ENCODE measurements at places on chromosomes 1 and 21. TPM values are rescaled to one million over a fixed set of nuclear protein-coding genes. Genes with fewer than 3 reads are reported as not detected.
A peak's percentile ranks its signal among the peaks of the same experiment; 100 is the strongest.

SPATA45 gene
- total RNA-seq = not detected

PRR9 gene
- not detected for total RNA-seq

SPATA6 gene
- total RNA-seq = 18.2 TPM

OTUD3 gene
- 14.1 TPM for total RNA-seq

CFHR3 gene
- not detected for total RNA-seq

JUN gene
- total RNA-seq = 70.0 TPM

TCHH gene
- total RNA-seq = 0.28 TPM

CYP4A11 gene
- not detected for total RNA-seq

CELA3B gene
- total RNA-seq = 3.4 TPM

ZNF648 gene
- total RNA-seq = not detected

FCAMR gene
- total RNA-seq = not detected

USH2A gene
- not detected for total RNA-seq

LPAR3 gene
- 6.3 TPM for total RNA-seq

DFFB gene
- 3.0 TPM for total RNA-seq

ASPM gene
- 26.9 TPM for total RNA-seq

LRRC7 gene
- total RNA-seq = not detected

FCRL1 gene
- total RNA-seq = not detected

OR11L1 gene
- not detected for total RNA-seq

IVL gene
- total RNA-seq = not detected

GRCh38 chr21:45022348-45022675 lies 52.1 kb upstream of the ADARB1 start:
- DNase-seq = no peak

GRCh38 chr1:11691928-11692711 lies 610 bp downstream of the DRAXIN start:
- DNase-seq = no peak

DNA sequence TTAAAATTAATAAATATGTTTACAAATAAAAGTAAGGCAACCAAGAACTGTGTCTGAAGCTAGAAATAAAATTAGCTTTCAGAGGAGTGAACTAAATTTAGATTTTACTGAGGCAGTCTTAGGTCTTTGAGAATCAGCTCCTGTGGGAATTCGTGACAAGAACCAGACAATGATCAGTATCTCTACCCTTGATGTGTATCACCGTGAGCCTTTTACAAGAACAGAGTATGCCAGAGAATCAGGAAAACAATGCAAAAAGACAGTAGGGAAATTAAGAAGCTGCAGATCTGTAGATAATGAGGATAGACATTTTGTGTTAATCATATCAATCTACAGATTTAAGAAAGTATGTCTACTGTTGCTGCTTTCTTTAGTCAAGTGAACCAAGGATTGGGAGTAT lies 351.0 kb downstream of the COL11A1 start:
- no peak for DNase-seq

- DNase-seq = no peak
Measured at GRCh38 chr1:112887599-112888283, 68.3 kb downstream of the SLC16A1 start.

- peak; percentile 97 for DNase-seq
Measured at GRCh38 chr1:170707959-170708655, 44.2 kb downstream of the PRRX1 start.

DNA sequence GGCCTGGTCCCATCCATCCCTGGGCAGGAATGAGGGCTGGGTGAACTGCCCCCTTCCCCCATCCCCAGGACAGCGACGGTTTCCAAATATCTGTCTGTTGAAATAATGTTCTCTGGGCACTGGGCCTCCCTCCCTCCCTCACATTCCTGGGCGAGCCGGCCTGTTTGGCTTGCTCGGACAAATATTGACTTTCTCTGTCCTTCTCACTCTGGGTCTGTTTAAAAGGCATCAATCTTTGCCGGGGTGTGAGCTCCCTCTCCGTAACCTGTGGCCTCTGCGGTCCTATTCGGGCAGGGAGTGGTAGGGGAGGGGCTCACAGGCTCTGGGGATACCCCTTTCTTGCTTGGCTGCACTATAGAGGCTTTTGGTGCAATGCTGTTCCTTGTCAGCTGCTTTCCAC lies 40.2 kb downstream of the FOXD2 start:
- no peak for DNase-seq

DNA sequence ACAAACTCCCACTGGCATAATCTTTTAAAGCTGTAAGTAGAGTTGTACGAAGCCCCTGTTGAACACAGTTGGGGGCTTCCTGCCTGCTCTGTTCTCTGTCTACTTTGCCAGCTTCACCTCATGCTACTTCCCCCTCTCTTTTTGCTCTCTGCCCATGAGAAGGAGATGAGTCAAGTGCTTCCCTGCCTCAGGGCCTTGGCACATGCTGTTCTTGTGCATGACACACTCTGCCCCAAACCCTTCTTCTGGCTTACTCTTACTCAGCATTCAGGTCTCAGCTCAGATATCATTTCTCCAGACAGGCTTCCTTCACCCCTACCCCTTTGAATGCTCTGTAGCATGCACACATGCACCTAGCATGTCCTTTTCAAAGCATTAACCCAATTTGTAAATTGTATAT lies 208.8 kb downstream of the FOXD2 start:
- DNase-seq = no peak

- peak; percentile 20 for DNase-seq
Measured at GRCh38 chr1:43414634-43415223, 25.0 kb downstream of the SZT2 start.

GRCh38 chr1:158324395-158324794 lies 6.9 kb downstream of the CD1B start:
- DNase-seq = no peak

DNA sequence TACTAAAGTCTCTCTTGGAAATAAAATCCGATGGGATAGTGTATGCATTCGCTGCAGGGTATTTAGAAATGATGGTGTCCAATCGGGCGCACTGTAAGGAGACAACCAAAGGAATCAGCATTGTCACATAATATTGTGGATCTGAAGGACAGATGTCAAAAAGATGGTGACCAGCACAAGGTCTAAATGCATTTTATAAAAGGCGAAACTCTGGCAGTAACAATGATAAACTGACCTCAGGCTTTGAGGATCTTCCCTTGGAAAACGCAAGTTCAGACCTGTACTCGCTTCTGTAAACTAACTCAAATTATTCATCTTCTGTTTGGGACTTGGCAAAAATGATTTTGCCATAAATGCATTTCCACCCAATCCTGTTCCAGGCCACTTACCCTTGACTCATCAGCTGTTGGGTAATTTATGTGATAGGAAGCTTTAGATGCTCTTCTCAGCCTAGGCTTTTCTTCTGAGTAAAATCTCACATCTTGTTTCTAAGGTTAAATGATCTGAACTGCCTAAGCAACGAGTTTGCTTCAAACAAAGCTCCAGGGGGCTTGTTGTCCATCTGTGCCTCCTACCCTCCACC lies 33.8 kb downstream of the STPG1 start:
- no peak for DNase-seq

DNA sequence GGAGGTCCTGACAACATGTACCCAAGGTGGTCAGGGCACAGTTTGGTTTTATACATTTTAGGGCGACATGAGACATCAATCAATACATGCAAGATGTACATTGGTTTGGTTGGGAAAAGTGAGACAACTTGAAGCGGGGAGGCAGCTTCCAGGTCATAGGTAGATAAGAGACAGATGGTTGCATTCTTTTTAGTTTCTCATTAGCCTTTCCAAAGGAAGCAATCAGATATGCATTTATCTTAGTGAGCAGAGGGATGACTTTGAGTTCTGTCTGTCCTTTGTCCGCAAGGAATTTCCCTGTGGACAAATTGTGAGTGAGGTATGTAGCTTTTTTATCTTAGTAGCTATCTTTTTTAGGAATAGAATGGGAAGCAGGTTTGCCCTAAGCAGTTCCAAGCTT lies 10.5 kb upstream of the RBM15 start:
- DNase-seq = no peak

- DNase-seq = no peak
Measured at GRCh38 chr21:42452401-42453223, 43.4 kb downstream of the RSPH1 start.

DNA sequence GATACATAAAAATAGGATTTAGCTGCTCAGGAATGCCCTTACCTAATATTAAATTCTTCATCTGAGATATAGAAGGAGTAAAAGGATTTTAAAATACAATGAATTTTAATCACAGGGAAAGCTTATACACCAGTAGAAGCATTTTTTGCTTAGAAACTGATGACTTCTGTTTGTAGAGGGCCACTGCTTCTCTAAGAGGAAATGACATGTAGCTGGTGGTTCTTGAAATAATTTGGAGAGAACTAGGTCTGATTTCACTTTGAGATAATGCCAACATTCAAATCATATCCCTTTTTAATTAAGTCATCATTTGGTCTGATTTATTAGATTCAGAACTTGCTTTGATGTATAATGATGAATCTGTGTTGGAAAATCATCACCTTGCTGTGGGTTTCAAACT lies 166.6 kb upstream of the SGIP1 start:
- DNase-seq = no peak

- DNase-seq = no peak
Measured at GRCh38 chr1:227899141-227899819, 48.5 kb downstream of the WNT9A start.

GRCh38 chr1:51343624-51344023 lies 13.3 kb upstream of the TTC39A start:
- no peak for DNase-seq

GRCh38 chr21:32334980-32335531 lies 36.4 kb downstream of the MRAP start:
- DNase-seq = no peak

- no peak for DNase-seq
Measured at GRCh38 chr1:157004806-157005205, 40.7 kb downstream of the ARHGEF11 start.

DNA sequence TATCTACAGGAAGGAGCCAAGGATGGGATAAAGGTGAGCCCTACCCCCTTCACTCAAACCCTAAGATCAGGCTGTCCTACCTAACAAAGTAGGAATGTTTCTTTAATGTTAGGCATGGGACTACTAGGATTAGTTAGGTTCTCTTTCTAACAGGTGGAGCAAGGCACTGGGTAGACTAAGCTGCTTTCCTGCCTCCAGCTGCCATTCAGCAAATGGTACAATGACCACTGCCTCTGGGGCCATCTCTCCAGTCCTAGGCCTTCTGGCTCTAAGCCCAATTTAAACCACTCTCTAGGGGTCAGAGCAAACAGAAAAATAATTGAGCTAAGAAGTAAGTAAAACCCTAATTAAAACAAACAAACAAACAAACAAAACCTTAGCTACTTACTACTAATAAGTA lies 15.7 kb upstream of the IPO9 start:
- DNase-seq = no peak

- peak; percentile 5 for DNase-seq
Measured at GRCh38 chr1:219990782-219991510, 55.4 kb downstream of the EPRS1 start.

GRCh38 chr1:60281360-60281932 lies 207.9 kb upstream of the C1orf87 start:
- peak; percentile 43 for DNase-seq

GRCh38 chr21:23887725-23888306 lies 1719.5 kb downstream of the MRPL39 start:
- no peak for DNase-seq

GRCh38 chr1:235996048-235996785 lies 68.7 kb downstream of the NID1 start:
- no peak for DNase-seq

DNA sequence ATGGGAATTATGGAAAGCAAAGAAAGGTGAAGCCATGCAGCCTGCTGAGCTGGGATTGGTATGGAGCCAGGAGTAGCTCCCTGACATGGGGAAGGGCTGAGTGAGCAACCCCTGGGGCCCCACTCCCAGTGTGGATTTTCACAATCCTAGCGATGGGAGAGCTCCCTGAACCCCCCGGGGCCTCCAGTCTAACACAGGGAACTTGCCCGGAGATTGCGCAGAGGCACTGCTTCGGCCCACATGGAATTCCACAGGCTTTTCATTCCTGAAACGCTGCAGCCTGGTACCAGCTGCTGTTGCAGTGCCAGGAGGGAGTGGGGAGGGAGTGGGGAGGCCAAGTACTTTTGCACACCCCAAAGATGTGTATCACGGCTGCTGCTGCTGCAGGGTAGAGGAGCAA lies 110.4 kb upstream of the C21orf91 start:
- no peak for DNase-seq

GRCh38 chr1:25243907-25244306 lies 3.3 kb downstream of the RSRP1 start:
- DNase-seq = no peak

GRCh38 chr1:36506276-36506920 lies 23.7 kb upstream of the CSF3R start:
- DNase-seq = no peak

- DNase-seq = peak; percentile 18
Measured at GRCh38 chr1:151693057-151693651, 23.4 kb downstream of the CELF3 start.

DNA sequence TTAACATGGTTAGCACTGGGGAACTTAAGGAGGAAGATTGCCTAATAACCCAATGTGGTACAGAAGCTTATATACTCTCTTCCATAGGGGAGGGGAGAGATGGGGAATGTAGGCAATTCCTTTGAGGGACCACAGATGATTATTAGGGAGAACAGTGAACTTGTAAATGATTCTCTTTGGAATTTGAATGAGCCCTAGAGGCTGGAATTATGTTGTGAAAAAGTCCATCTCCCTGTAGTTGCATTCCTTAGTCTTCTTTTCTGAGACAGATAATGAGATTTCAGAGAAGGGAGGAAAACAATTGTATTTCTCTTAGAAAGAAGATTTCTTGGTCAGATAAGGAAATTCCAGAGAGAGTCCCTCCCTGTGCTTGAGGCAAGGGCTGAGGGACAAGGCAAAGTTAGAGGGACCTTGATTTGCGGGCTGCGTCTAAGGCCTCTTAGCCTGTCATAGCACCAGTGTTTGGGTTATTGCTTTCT lies 89.0 kb upstream of the HMCN1 start:
- DNase-seq = no peak

DNA sequence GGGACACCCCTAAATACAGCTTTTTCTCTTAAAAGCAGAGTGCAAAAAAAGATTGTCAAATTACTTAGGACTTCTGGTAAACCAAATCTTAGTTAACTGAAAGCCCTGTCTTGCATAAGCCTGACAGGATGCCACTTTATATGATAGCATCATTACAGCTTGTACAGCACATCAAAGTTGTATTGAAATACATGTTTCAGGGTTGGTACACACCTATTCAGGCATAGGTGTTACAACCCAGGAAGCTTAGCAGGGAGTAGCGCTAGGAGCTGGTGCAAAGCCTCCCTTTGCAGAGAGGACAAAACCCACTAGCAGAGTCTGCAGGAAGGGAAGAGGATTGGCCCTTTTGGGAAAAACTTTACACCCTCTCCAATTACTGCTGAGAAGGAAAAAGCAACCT lies 258.9 kb upstream of the SGIP1 start:
- no peak for DNase-seq

GRCh38 chr21:43985690-43986251 lies 26.3 kb upstream of the TRAPPC10 start:
- DNase-seq = no peak

Data from Panc1 (cell line).